ENCODE measurements at places on chromosomes 7 and 10.
A peak's percentile ranks its signal among the peaks of the same experiment; 100 is the strongest.

DNA sequence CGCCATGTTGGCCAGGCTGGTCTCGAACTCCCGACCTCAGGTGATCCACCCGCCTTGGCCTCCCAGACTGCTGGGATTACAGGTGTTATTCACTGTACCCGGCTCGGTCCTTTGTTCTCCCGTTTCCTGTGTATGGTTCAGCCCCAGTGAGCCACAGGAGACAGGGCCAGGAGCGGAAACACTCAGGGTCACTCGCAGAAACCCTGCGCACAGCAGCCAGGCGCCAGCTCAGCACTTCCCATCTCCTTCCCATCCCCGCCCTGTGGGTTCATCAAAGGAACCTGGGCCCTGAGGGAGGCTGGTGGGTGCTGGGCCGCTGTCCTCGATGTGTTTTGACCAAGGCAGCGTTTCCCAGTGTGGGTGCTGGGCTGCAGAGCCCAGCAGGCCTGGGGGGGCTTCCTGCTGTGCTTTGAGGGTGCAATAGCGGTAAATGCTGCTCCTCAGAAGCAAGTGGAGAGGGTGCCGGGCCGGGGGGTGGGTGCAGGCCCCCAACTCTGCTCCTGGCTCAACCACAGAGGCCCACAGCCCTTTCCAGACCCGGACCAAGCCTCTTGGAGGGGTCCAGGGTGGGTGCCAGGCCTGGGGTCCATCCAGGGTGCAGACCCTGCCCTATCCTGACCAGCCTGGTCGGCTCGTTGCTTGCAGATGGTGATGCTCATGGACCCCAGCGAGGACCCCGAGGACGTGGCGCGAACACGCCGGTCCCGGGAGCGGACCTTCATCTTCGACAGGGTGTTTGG, 15.3 kb upstream of the CHST12 start:
- DNase-seq, result no peak

DNA sequence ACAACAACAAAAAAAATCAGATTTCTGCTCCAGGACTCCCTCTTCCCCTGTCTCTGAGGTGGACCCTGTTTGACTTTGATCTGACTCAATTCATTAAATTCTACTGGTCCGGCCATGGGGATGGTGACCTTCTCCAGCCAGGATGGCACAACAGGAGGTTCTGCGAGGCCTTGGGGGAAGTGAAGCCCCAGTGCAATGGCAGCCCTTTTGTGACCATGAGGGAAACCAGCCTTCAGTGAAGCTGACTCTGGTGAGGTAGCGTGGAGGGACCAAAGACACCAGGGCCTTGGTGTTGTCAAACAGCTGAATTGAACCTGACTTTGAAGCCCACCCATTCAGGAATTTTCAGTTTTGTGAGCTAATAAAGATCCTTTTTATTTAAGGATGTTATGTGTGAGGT, 44.5 kb downstream of the NPTX2 start:
- no peak for DNase-seq

GRCh38 chr10:71042216-71042615, 153.9 kb upstream of the PCBD1 start:
- DNase-seq, result no peak

- DNase-seq, result peak; percentile 58
Observed at GRCh38 chr7:106216923-106217542, 67.8 kb downstream of the NAMPT start.

- DNase-seq, result no peak
Observed at GRCh38 chr7:103499976-103500375, 54.0 kb upstream of the SLC26A5 start.

GRCh38 chr7:76340617-76341131, 18.1 kb downstream of the YWHAG start:
- DNase-seq, result peak; percentile 78

DNA sequence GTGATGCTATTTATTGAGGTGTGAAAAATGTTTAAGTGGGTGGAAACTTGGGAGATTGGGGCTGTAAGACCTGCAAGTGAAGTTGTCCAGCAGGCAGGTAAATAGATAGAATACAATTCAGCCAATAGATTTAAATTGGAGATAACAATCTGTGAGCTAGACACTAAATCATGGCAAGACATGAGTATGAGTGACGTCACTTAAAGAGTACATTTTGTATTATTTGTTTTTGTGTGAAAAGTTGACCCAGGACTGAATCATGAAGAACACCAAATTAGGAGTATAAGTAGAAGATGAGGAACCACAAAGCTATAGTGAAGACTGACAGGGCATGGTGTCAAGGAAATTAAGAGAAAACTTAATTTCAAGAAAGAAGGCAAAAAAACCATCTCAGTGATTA, 249.1 kb upstream of the SEMA3C start:
- DNase-seq, result no peak

DNA sequence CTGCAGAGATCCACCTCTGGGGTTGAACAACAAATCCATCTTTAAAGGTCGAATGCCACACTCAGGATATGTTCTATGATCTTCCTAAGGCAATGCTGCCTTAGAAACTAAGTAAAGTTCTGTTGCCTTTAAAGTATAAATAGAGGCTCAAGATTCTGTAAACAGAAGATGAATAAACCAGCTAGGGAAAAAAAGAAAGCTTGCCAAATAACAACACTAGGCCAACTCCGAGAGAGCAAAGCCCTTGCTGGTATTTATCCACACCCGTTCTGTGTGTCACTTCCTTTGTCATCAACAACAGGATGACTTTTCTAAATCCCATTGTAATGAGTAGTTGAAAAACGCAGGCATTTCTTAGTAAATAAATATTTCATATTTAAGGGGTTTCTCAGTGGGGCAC, 330.0 kb upstream of the GLI3 start:
- no peak for DNase-seq

DNA sequence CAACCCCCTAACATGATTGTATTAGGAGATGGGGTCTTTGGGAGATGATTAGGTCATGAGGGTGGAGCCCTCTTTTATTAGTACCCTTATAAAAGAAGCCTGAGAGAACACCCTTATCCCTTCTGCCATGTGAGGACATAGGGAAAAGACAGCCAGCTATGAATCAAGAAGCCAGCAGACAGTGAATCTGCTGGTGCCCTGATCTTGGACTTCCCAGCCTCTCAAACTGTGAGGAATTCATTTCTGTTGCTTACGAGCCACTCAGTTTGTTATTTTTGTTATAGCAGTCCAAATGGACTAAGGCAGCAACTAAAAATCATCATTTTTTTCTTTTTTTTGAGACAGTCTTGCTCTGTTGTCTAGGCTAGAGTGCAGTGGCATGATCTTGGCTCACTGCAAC, 59.8 kb downstream of the SLC18A2 start:
- DNase-seq, result no peak

- DNase-seq, result no peak
Observed at GRCh38 chr10:22339761-22340328, 5.5 kb upstream of the SPAG6 start.

- DNase-seq, result no peak
Observed at GRCh38 chr7:77830649-77831355, 32.2 kb downstream of the PHTF2 start.

DNA sequence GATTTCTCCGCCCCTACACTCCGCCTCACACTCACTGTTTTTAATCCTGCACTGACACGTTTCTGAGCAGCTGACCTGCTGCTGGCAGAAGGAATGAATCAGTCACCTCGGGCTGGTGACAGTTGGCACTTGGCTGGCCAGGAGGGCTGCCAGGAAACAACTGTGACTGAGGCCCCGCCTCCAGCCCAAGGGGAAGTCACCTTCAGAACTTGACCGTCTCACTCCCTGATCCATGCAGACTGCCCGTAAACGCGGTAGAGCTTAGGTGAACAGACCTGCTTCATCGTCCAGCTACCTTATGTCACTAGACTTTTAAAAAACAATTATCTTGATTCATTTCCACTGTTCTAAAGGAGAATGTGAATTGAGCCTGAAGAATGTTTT, 107.5 kb downstream of the DOCK1 start:
- peak; percentile 20 for DNase-seq

DNA sequence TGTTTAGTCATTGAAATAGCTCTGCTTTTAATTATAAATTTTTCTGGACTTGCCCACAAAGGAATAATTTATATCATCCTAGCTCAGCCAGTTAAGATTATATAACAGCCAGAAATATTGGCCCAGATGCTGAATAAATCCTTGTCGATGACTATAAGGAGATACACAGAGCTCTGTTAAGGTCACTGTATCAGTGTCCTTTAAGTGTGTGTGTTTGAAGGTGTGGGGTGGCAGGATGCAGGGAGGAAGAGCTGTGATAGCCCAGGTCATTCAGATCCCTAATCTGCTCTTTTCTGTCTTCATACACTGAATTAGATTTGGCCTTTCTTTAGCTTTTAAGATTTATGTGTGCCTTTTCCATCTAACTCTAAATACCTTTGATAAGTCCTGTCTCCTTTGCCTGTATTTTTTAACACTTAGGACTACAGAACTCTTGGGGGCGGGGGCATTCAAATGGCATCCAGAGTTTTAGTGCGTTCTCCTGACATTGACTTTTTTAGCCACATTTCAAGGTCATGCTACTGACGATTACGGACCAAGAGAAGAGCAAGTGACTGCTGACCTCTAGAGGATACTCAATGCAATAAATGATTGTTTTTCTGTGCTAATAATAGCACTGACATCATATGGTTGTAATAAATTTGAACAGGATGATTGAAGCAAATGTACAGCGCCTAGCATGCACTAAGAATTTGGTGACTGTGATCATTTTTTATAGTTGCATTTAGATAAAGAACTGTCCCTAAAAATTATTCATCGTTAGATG, 172.3 kb downstream of the CACNB2 start:
- peak; percentile 34 for DNase-seq

DNA sequence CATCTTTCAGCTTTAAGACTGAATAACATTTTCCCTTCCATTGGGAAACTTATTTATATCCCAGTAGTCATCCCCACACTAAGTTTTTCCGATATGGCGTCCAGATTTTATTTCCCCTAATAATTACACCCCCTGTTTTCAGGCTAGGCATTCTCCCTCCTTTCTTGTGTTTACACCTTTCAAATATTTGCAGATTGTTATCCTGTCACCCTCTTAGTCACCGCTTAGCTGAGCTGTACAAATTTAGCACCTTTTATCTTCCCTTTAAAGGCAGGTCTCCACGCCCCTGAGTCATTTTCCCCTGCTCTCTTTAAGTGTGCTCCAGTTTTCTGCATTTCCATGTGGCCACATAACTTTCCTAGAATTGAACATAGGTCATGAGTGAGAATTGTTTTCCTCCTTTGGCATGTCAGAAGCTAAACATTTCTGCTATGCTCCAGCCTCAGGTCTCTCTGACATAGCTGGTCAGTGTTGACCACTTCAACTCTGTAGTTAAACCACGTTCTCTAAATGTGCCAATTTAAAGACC, 47.4 kb downstream of the LRRC4 start:
- DNase-seq, result peak; percentile 63

DNA sequence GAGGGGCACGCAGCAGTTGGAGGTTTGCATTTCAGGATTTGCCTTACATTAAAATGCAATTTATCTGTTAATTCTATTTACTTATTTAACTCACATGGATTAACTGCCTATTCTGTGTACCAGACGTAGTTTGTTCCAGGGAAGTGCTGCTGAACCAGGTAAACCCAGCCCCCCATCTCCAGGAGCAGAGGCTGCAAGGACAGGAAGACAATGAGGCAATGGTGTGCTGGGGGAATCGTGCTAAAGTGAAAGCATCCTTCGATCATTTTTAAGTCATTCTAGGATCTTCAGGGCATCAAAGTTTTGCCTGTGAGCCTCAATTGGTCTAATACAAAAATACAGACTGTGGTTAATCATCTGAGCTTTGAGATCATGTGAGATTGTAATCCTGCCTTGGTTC, 166.4 kb downstream of the DNAJB6 start:
- no peak for DNase-seq

GRCh38 chr7:74380720-74381119, 73.0 kb upstream of the GTF2IRD1 start:
- no peak for DNase-seq

DNA sequence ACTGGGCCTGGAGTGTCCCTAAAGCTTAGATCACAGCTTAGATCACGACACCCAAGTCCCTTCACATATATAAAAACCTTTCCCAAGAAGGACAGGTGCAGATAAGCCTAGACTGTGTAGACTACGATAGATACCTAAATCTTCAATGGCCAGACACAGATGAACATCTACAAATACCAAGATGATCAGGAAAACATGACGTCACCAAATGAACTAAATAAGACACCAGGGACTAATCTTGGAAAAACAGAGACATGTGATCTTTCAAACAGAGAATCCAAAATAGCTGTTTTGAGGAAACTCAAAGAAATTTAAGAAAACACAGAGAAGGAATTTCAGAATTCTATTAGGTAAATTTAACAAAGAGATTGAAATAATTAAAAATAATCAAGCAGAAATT, 1082.6 kb upstream of the PHF14 start:
- no peak for DNase-seq

DNA sequence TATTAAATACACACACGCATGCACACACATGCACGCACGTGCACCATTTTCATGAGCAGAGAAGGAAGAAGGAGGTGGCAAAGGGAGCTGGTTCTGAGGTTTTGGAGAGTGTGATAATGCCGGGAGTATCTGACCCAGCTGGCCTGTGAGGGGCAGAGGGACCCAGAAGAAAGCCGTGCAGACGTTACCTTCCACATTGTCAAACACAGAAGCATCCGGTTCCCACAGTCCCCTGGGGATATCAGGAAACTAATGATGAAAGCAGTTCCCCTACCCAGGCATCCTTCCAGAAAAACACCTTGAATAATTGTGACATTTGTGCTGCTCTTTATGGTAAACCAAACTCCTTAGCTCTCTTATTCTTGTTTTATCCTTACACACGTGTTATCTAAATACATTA, 85.7 kb upstream of the FAM180A start:
- DNase-seq, result no peak

DNA sequence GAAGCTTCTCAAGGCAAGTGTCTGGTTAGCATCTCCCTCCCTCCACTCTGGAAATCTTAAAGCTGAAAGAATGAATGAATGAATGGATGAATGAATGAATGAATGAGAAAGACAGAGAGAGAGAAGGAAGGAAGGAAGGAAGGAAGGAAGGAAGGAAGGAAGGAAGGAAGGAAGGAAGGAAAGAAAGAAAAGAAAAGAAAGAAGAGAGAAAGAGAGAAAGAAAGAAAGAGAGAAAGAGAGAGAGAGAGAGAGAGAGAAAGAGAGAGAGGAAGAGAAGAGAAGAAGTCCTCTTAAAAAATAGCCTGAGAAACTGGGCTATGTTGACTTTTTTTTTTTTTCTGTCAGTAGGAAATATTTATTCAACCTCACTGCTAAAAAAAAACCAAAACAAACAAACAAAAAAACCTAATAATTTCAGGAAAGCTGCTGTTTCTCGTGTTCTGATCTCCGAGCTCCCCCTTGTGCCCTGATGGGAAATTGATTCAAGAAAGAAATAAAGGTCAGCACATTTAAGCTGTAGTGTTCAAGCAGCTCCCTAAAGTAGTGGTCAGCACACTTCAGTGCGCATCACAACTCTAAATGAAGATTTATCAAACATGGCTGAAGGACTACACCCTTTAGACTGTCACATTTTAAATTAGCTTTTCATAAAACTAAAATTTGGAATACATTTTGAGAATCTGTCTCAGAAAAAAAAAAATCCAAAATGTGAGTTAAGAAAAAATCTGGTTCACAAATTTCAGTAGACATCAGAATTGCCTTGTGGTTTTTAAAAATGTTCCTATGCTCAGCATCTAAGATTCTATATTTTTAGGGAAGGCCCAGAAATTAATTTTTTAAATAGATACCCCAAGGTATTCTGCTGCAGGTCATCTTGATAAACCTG, 154.3 kb downstream of the ELAPOR2 start:
- DNase-seq, result no peak

- DNase-seq, result no peak
Observed at GRCh38 chr10:78326372-78326771, 292.7 kb downstream of the RPS24 start.

GRCh38 chr7:134910968-134911367, 75.3 kb upstream of the AGBL3 start:
- DNase-seq, result no peak
